ENCODE measurements at places on chromosomes 2 and 18.

DNA sequence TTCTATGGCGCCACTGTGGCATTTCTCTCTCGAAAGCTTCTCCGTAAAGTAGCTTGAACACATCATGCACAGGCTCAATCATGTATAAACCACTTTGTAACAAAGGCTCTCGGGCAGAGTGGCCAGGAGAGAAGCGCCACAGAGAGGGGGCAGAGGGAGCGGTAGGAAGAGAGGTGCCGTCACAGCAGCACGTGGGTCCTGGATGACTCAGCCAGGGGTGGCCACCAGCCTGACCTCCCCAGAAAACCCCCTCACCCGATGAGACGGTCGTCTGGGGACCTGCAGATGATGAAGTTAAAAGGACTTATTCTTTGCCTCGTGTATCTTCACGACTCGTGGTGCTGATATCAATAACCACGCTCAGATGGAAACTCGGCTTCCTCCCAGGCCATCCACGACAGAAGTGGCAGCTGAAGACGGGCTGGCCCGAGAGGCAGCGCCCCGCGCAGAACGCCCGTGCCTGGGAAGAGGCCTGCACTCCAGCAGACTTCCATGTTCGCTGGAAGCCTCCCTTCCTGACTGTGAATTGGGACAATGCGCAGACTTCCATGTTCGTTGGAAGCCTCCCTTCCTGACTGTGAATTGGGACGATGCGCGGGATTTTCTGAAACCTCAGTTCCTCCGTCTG is 46.4 kb upstream of the MTCL1 start:
- DNase-seq, result no peak

DNA sequence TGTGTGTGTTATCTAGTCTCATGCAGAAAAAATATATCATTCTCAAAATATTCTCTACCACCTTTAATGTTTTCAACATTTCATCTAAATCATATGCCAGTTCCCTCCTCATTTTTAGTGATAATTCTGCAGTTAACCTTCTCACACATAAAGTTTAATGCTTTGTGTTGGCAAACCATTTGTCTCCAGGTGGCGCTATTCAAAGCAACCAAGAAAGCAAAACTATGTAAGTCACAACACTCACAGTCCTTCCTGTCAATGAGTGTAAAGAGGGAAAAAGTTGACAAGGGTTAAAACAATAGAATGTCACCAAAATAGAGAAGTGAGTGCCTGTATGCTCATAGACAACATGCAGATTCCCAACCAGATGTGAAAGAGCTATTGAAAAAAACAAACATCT is 961.6 kb upstream of the LRRTM1 start:
- DNase-seq, result no peak

GRCh38 chr2:162574615-162575452 is 230.9 kb downstream of the GCA start:
- DNase-seq, result no peak

GRCh38 chr2:8435608-8436007 is 246.2 kb upstream of the ID2 start:
- no peak for DNase-seq

DNA sequence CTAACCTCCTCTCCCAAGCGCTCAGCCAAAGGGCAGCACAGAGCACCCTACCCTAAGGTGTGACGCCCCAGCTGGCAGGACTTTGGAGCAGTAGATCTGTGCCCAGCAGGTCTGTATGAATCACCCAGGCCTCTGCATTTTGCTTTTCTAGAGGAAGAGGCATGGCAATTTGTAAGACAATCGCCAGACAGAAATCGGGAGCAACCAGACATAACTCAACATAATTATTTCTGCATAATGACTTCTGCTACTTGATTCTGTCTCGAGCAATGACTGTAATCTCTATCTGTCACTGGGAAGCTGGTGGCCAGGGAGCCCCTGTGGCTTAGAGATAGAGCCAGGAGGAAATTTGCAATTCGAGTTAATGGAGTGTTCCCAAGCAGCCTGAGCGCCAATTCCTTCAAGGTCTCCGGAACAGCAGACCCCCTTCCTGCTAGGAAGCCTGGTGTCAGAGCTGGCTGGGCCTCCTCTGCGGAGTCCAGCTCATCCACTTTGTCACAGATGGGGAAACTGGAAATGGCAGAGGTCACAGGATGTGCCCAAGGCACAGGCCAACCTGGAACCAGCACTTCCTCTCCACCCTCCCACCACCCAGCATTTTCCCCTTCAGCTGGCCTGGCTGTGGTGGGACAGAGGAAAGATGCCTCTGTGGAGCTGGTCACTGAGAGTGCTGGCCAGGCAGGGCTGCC is 55.0 kb downstream of the ODC1 start:
- no peak for DNase-seq

GRCh38 chr18:23049698-23050373 is 85.4 kb upstream of the CABLES1 start:
- DNase-seq, result no peak

- no peak for DNase-seq
Measured at GRCh38 chr2:4979111-4979510, 713.1 kb upstream of the SOX11 start.

DNA sequence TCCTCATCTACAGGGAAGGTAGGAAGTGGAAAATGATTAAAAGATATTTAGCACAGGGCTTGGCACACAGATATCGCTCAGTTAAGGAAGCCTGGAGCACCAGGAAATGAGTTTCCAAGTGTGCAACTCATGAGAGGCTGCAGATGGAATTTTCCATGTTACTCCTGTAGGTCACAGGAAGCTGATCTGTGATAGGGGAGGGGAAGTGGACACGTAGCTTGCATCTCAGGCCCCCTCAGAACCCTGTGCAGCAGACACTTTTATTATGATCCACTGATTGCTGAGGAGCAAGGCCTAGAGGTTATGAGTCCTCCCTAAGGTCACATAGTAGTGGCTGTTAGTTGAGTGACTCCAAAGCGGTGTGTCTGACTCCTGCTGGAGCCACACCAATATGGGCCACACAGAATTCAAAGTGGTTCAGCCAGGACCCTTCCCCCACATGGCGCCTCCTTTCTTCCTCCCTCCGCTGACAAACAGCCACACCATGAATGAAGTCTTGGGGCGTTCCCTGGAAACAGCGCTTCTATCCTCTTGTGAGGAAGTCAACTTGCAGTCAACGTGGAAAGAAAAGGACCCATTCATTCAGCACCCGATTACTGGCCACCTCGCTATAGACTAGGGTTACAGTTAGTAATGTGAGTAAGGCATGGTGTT is 21.5 kb downstream of the DYSF start:
- no peak for DNase-seq

DNA sequence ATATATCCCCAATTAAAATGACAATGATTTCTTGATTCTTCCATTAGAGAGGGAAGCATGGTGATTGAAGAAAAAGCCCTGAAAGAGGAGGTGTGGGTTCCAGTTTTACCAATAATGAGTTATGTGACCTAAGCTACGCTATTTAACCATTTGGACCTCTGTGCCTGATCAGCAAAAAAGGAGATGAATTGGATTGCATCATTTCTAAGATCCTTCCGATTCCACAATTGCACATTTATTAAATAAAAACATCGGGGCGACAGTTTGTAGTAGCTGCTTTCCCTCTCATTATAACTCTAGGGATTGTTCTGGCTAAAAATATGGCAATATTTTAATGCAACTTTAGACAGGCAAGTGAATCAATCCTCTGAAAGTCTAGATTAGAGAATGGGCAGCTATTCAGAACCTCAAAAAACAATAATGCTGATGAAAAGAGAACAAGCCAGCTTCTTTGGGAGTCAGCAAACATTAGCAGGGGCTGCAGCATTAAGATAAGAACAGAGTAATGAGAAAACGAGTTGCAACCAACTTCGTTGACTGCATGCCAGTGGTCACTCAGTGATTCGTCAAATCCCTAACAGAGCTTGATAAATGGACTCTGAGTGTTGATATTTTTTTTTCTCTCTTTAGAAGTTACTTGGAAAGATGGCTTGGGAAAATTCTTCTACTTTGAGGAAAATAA is 301.2 kb downstream of the AGPS start:
- no peak for DNase-seq

- peak; percentile 18 for DNase-seq
Measured at GRCh38 chr2:71070294-71071093, 2.0 kb downstream of the NAGK start.

GRCh38 chr2:21837168-21837960 is 713.6 kb downstream of the TDRD15 start:
- no peak for DNase-seq

DNA sequence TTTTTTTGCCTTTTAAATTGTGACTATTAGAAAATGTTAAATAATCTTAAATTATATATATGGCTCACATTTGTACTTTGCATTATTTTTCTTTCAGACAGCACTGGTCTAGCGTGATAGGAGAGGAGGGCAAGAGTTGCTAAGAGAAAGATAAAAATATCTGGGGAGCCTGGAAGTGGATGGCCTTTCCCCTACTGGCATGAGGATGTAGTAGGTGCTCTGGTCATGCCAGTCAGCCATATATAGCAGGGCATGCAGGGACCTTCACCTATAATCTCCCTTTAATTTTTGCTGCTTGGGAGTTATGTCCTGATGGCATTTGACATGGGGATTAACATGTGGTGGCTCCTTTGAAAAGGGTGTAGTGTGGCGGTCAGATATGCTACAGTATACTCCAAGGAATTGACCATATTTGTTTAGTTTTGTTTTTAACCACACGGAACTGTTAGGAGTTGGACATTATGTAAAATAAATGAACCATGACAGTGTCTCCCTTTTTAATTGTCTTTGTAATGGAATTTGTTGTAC is 144.7 kb downstream of the BABAM2 start:
- no peak for DNase-seq

DNA sequence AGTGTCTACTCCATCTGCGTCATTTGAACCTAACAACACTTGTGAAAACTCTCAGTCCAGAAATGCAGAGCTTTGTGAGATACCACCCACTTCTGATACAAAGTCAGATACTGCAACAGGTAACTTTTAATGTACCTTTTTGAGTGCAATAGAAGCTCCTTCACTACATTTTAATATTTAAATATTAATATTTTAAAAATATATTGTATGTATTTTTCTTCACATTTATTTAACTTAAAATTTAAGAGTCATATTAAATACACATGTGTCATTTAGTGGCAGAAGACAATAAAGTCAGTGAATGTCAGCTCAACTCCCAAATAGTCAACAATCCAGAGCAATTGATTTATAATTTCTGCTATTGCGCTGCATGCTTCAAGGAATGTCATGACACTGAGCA is 13.9 kb downstream of the UBXN4 start:
- no peak for DNase-seq

DNA sequence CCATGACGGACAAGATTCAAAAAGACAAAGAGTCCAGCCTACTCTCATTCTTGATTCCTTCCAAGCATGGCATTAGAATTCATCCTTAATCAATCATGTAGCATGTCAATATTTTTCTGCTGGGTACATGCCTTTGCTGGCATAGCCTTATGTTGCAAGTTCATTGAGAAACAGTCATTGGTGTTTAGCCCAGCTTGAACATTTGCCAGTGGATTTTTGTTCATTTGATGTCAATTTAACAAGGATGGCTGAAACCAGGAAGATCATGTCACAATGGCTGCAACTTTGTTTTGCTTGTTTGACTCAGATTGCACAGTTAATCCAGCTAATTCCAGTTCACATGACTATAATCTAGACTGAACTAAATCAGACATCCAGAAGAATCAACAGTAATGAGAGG is 1132.2 kb downstream of the LRP1B start:
- no peak for DNase-seq

DNA sequence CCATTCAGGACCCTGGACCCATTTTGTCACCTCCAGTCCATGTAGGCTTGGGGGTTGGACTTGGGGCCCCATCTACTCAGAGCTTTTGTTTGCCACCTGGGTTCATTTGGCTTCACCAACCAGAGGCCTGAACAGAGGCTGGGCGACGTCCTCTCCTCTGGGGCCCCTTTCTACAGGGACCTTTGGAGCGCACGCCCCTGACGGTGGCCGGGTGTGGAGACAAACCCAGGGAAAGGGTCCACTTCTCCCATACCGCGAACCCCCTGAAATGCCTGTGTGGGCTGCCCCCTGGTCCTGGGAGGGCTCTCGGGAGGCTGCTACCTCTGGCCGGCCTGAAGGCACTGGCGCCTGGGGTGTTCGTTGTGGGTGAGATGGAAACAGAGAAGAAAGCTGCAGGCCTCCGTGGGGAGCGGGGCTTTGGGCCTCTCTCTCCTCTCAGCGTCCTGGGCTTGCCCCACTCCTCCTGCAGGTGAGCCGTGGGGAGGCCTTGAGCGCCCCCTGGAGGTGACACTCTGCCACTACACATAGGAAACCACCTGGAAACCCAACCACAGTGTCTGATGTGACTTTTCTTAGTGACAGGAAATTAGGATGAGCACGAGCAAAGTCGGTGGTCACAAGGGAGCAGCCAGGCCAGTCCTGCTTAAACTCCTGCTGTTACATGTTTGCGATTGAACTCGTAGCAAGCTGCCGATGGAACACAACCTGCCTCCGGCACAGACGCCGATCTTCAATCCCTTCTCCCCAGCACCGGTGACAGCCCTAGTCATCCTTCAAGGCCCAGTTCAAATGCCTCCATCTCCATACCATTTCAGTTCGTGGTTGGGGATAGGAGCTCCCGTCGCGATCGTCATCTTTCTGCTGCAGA is 12.0 kb upstream of the NTSR2 start:
- DNase-seq, result peak; percentile 83

GRCh38 chr2:62999905-63000304 is 50.7 kb upstream of the OTX1 start:
- DNase-seq, result no peak

GRCh38 chr2:114499101-114499500 is 56.7 kb downstream of the DPP10 start:
- DNase-seq, result no peak

DNA sequence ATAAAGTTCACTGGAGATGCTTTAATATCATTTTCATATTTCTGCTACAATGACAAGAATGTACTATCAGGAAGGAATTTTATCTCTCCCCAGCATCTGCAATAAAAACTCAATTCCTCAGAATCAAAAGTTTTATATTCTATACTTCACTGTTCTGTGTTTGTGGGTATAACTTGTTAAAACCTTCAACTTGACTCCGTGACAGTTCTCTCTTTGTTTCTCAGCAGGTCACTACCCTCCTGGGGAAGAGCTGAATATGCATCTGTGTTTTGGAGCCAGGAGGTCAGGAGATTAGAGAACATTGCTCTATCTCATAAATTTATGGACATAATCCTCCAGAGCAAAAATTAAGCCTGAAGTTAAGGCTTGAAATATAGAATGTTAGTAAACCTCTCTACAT is 411.4 kb downstream of the TRIB2 start:
- DNase-seq, result no peak

DNA sequence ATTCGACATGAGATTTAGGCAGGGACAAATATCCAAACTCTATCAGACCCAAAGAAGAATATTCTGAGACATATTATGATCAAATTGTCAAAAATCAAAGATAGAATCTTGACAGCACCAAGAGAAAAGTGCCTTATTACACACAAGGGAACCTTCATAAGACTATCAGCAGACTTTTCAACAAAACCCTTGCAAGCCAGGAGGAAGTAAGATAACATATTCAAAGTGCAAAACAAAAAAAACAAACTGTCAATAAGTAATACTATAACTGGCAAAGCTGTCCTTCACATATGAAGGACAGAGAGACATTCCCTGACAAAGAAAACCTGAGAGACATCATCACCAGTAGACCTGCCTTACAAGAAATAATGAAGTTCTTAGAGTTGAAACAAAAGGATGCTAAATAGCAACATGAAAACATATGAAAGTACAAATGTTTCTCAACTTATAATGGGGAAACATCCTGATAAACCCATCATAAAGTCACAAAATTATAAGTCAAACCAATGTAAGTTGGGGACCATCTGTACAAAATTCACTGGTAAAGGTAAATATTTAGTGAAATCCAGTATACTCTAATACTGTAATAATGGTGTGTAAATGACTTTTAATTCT is 76.6 kb downstream of the FAM171B start:
- no peak for DNase-seq

- no peak for DNase-seq
Measured at GRCh38 chr2:12428324-12428723, 288.4 kb upstream of the TRIB2 start.

Data from NCI-H510A treated with DMSO at 0.1 percent for 48 hours (cell line).